ENCODE measurements at places on chromosomes 2 and 18.

- no peak for DNase-seq
These were observed 159.0 kb upstream of the CCDC195 start for GRCh38 chr2:224875153-224875552.

DNA sequence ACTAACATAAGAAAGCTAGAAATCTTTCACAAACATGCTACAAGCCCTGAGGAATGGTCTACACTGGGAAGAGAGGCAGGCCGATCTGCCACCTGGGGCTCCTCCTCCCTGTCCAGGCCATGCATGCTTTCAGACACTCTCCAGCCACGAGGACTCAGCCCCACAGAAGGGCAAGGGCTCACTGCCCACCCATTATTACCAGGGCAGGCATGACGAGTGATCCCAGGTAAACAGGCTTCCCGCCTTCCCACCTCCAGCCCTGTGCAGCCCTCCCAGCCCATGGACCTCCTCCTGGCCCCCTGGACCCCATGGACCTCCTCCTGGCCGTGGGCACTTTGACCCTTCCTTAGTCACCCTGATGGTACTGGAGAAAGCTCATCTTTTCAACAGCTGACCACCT, 75.8 kb upstream of the TEX51 start:
- DNase-seq, result no peak

DNA sequence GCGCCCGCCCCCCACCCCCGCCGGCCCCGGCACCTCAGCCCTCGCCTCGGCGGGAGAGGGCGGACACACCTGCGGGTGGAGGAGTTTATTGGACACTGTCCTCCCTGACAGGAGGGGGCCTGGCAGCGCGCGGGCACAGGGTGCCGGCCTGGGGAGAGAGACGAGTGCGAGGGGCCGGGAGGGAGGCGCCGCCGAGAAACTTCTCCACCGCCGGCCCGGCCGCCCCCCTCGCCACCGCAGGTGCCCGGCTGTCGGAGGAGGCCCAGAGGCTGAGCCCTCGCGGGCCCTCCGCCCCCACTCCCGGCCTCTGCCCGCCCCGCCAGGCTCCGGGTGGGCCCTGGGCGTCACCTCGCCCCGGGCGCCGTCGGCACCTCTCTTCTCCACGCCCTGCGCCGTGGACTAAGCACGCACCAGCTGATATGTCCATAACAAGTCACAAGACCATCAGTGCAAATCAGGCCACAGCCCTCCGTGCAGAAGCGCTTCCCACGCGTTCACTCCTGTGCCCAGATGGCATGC, 311.3 kb downstream of the CELF4 start:
- DNase-seq, result no peak

DNA sequence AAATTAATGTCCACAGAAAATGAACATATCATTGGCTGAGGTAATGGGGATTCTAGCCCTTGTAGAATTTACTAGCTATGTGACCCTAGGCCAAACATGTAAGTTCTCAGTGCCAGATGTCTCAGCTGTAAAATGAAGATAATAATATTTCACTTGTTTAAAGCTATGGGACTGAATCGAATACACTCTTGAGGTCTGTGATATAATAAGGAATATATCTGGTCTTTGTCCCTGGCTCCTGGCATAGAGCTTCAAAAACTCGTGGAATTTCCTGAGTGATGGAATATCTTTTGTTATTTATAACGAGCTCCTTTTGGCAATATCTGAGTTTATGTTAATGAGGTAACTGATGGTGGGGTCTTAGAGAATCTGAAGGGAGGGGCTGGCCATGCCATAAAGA, 201.4 kb upstream of the CYP26B1 start:
- no peak for DNase-seq

DNA sequence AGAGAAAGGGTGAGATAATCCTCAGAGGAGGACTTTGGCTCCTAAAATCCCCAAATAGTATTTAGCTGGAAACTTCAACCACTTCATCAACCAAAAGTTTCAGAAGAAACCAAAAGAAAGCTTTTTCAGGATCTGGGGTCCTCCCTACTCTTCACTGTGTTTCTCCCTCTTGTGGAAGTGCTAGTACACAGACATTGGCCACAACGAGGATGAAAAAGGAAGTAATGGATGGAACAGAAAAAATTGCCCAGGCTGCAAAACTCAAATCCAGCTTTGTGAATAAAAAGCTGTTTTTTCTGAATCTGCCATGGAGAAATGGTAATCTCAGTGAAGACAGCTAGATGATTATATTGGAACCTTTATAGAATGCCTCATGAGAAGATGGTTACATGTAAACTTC, 4.0 kb downstream of the PID1 start:
- DNase-seq, result no peak

DNA sequence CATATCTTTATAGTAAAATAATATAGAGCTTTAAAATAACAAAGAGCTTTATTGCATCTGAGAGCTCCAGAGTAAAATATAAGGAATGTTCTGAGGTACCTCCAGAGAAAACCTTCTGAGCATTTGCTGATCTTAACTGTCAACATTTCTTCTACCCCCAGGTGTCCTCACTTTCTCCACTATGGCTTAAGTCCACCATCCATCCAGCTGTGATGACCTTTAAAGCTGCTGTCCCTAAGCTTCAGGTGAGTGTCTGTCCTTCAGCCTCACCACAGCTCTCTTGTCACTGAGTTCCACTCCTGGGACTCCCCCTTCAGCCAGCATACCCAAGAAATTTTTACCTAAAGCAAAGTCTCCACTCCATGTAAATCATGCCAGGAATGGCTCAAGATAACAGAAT, 137.9 kb downstream of the MYO5B start:
- no peak for DNase-seq

- no peak for DNase-seq
These were observed 92.9 kb upstream of the CXCR4 start for GRCh38 chr2:136210822-136211221.

DNA sequence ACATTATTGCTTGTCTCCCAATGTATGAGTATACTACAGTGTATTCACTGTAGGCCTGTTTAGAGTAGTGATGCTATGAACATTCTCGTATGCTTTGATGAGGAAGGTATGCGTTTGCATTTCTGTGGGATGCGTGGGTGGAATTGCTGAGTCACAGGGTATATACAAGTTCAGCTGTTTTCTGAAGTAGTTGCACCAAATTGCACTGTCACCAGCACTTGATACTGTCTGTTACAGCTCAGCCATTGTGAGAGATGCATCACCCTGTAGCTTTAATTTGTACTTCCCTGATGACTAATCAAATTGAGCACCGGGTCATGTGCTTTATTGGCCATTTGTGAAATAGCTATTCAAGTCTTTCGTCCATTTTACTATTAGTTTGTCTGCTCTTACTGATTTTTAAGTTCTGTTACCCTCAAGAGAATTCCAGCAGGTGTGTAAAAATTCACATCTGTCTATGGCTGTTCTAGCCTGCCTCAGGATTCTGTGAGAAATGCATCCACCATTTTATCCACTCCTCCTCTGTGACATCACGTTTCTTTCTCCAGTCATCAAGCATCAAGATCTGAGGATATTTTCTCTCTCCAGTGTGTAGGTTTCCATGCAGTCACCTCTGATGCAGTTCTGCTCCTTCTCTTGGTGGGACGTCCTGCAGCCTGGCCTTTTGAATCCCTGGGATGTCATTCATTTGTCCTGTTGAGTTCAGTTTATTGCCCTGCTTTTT, 72.5 kb downstream of the DGKD start:
- DNase-seq, result no peak

- no peak for DNase-seq
These were observed 113.0 kb upstream of the COPS8 start for GRCh38 chr2:236972491-236973342.

DNA sequence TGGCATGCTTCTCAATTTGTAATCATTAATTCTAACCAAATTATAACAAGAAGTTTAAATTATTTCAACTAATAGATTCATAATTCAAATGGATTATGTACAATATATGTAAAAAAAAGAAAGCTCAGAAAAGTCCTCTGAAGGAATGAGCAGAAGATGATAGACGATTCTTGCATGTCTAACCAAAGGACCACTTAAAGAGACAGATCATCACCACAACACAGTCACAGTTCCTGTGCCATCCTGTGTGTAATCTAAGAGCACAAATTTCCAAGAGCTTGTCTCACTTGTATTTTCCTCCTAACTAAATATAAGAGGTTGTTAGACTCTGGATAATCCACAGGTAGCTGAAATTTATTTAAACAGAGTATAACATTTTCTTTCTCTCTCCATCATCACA, 122.3 kb upstream of the CD226 start:
- DNase-seq, result no peak

- no peak for DNase-seq
These were observed 55.3 kb downstream of the XDH start for GRCh38 chr2:31359229-31359628.

- DNase-seq, result no peak
These were observed 5.4 kb downstream of the SIX2 start for GRCh38 chr2:45003579-45004551.

GRCh38 chr2:227748079-227748478, 2.4 kb downstream of the SCYGR8 start:
- no peak for DNase-seq

DNA sequence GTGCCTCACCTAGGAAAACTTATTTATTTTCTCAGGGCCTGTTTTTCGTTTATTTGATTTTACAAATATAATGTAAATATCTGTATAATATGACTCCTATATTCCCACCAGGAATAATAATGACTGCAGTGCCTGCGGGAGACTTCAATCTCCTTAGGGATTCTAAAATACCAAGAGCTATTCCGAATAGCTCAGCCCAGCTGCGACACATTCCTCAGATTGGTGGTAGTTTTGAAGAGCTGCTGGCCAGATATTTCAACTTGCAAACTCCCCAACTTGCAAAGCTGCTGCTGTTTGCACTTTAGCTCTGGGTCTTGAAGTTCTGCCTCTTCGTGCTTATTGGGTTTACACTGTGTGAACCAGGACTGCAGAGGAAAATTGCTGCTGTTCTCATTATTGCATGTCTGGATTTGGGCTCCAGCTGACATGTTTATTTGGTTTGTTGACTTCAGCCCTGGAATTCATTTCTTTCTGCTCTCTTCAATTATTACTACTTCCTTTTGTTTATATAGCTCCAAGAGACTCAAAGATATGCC, 480.2 kb upstream of the CHST9 start:
- DNase-seq, result no peak

- DNase-seq, result no peak
These were observed 51.9 kb downstream of the MAP4K3 start for GRCh38 chr2:39385172-39385571.

GRCh38 chr2:163640542-163641193, 95.1 kb downstream of the FIGN start:
- no peak for DNase-seq

DNA sequence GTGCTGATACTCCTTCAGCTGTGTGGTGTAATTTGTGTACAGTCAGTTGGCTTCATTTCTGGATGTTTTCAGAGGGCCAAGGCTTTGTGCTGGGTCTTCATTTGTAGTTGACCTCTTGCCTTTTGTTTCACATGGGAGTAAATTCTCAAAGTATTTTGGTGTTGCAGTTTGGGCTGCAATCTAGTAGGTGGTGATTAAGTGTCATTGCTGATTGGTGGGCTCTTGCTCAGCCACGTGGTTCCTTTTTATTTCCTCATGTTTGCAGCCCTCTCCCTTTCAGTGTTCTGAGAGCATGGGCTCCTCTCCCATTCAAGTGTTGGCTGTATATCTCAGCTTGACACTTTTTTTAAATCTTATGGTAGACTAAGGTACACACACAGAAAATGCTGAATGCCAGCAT, 96.8 kb downstream of the SNTG2 start:
- no peak for DNase-seq

DNA sequence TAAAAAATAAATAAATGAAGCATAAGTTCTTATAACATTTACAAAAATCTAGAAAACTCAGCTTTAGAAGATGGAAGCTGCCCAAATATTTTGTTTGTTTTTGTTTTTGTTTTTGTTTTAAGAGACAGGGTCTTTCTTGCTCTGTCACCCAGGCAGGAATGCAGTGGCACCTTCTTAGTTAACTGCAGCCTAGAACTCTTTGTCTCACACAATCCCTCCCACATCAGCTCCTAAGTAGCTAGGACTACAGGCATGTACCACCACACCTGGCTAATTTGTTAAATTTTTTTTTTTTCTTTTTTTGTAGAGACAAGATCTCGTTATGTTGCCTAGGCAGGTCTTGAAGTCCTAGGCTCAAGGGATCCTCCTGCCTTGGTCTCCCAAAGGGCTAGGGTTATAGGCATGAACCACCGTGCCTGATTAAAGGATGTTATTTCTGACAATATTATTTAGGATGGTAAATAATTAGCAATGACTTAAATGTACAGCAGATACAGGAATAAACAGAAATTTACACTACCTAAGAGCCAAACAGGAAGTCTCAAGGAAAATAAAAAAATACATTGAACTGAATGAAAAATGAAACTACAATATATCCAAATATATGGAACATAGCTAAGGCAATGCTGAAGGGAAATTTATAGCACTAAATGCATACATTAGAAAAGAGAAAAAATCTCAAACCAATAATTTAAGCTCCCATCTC, 17.2 kb downstream of the SESTD1 start:
- no peak for DNase-seq

DNA sequence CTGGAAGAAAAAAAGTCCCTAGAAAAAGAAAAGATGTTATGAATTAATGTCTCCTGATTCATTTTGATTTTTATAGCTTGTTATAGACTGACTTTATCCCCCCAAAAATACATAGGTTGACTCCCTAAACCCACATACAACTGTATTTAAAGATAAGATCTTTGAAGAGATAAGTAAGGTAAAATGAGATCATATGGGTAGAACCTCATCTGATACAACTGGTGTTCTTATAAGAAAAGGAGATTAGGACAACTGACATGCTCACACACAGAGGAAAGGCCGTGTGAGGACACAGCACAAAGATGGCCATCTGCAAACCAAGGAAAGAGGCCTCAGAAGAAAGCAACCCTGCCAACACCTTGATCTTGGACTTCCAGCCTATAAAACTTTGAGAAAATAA, 117.5 kb downstream of the CD226 start:
- no peak for DNase-seq

GRCh38 chr2:152097801-152098495, 896 bp downstream of the CACNB4 start:
- DNase-seq, result no peak

DNA sequence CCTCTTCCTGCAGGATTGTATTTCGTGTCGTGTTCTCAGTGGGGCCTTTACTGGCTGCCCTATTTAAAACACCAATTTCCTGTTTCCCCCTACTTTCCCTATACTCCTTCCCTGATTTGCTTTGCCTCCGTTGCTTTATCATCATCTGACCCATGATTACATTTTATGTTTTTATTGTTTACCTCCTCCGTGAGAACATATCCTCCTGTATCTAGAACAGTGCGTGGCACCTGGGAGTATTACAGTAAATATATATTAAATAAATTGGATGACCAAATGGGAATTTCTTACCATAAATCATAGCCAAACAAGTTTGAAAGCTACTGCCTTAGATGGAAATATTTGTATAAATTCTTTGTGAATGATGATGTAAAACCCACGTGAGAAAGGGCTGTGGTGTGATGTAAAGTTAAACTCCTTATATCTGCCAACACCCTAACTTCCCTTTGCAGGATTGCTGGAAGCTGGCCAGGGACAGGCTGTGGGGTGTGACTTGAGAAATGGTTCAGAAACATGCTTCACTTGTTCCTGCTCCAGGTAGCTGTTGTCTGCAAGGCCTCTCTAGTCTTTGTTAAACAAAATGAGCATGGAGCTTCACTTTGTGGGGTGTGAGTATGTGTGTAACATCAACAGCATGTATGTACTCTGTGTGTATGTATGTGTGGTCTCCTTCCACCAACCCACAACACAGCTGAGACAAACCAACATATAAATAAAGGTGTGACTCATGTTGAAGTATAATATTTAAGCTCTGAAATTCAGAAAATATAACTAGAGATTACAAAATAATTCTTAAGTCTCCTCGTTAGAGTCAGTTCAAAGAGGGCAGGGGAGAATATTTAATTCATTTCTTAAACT, 40.3 kb downstream of the LHCGR start:
- no peak for DNase-seq
